NCI-H510A (cell line): ENCODE measurements at places on chromosomes 13 and 19.

- DNase-seq = no peak
These were observed 16.2 kb downstream of the MCF2L start for GRCh38 chr13:112984954-112985802.

GRCh38 chr13:75103976-75104375, 378.0 kb downstream of the TBC1D4 start:
- DNase-seq = no peak

GRCh38 chr13:93355094-93355493, 128.5 kb downstream of the GPC6 start:
- no peak for DNase-seq

- DNase-seq = no peak
These were observed 111.8 kb upstream of the PABPC3 start for GRCh38 chr13:24984134-24984533.

DNA sequence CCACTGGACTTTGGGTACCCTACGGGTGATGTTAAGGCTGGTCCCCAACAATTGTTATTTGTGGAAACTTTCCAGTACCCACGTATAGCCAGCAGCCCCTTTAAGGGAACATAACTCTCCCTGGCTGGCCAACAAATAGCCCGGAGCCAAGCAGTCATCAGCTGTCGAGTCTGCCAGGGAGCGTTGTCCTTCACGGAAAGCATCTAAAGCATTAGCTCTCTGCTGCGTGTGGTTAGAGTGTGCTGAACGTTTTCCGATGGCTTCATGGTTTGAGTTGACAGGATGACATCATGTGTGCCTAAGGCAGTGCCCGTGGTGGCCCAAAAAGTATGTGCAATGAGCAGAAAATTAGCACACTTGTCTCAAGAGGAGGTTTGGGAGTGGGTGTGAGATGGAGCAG, 3.3 kb upstream of the ZNF556 start:
- no peak for DNase-seq

DNA sequence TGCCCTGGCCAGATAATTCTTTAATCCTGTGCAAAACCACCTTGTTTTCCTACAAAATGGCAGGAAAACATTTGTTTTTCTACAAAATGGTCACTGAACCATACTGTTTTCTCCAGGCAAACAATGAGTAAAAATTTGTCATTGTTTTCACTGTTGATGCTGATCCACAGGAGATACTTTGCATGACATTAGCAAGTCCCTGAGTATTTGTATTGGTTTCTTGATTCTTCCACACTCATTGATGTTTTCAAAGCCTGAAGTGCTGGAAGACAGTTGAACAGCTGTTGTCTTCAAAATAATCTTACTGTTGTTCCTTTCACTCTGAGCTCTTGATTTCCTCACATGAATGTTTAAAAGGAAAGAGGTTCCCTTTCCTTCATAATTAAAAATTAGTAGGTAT, 123.1 kb upstream of the HTR2A start:
- no peak for DNase-seq

- DNase-seq = no peak
These were observed 20.7 kb downstream of the CLDN10 start for GRCh38 chr13:95573221-95573620.

DNA sequence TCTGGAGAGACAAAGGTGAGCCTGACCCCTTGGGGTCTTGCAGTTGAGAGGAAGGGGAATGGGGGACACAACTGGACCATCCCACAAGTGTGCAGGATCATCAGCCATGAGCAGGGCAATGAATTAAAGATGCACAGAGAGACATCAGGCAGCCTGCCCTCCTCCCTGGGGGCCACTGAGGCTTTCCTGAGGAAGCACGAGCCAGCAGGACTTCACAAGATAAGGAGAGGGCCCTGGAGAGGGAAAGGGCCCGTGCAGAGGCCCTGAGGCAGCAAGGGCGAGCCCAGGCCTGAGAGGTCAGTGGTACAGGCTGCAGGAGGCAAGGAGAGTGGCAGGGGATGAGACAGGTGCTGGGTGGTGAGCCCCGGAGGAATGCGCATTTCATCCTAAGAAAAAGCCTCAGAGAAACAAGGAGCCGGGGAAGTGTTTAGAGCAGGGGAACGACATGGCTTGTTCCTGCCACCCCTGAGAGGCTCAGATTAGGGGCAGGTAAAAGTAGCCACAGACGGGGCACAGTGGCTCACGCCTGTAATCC, 9.0 kb upstream of the PRKD2 start:
- DNase-seq = no peak

DNA sequence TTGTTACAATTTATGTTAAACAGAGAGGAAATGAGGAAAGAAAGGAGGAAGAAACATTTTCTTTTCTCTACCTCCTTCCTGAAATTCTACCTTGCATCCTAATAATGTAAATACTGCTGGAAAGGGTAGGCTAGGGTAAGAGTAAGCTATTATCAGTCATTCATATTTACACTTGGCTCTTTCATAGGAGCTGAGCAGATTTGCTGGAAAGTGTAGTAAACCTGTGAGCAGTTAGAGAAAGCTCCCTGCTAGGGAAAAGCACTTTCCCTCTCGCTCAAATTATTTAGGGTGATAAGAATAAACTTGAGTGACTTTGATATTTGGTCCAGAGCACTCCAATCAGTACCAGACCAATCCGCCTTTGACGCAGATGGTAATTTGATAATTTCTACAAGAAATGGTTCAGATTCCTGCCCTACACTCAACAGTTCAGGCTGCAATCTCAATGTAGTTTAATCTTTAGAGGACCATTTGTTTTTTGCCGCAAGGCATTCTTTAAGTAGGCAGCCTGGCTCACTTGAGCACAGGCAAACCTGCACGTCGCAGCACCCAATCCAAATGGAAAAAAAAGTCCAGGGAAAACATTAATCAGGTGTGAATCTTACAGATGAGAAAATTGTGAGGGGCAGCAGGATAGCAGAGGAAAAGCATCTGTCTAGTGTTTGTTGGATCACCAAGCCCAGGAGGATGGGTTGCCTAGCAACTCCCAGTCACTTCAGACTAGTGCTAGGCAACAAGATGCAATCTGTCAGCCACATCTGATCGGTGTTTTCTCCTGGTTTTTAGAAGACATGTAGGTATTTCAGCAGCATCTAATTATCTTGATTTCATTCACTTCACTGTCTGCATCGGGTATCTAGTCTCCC, 68.6 kb upstream of the KL start:
- DNase-seq = no peak

GRCh38 chr13:88648598-88649373, 977.6 kb downstream of the SLITRK5 start:
- no peak for DNase-seq

DNA sequence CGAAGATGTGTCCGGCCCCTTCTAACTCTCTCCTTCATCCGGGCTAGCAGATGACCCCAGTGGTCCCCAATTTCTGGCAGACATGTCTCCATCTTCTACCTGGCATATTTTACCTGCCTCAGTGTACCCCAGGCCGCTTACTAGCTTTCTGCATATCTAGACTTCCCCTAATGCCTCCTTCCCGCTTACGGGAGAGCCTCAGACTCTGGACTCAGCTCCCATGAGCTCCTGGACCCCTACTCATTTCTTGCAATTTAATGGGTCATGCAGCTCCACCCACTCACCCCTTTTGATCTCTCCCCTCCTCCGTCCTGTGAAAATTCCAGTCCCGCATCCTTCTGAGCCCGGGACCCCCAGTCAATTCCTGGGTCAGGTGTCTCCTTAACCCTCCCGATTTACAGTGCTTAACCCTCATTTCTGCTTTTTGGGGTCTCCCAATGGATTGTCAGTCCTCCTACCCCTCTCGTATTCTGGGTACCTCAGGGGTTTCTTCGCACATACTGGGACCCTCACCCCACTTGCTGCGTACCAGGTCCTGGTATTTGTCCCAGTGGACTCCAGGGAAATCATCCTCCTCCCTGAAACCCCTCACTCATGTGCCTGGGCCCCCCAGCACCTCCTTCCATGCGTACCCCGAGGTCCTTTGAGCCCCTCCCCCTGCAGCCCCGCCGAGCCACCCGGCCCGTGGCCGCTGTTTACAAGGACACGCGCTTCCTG, 500 bp upstream of the JUNB start:
- no peak for DNase-seq

- DNase-seq = peak; percentile 66
These were observed 21.4 kb downstream of the NAXD start for GRCh38 chr13:110636701-110637201.

DNA sequence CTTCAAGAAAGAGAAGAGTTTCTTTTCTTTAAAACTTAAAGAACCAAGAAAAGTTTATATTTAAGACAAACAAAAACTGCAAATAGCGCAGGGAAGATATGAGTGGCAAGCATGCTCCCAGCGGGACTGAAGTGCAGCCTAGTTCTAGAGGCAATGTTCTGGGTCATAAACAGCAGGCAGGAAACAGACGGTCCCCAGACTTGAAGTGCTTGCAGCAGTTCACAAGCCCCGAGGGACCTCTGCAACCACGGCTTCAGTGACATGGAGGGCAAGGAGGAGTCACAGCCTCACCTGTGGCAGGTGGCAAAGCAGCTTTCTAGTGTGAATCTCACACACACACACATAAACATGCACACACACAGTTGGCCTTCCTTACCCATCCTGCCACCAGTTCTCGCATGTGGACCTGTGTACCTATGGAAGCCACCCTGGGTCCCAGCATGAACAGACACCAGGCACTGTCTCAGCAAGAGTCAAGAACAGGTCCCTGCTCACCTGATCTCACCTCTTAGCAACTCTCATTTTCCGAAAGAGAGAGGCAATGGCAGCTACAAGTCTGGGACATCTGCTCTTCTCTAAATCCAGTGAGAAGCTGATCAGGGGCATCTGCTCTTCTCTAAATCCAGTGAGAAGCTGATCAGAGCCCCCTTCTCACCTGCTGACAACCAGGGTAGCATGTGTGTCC, 162.0 kb downstream of the EFNB2 start:
- peak; percentile 70 for DNase-seq

- no peak for DNase-seq
These were observed 722 bp downstream of the COLGALT1 start for GRCh38 chr19:17555929-17556813.

DNA sequence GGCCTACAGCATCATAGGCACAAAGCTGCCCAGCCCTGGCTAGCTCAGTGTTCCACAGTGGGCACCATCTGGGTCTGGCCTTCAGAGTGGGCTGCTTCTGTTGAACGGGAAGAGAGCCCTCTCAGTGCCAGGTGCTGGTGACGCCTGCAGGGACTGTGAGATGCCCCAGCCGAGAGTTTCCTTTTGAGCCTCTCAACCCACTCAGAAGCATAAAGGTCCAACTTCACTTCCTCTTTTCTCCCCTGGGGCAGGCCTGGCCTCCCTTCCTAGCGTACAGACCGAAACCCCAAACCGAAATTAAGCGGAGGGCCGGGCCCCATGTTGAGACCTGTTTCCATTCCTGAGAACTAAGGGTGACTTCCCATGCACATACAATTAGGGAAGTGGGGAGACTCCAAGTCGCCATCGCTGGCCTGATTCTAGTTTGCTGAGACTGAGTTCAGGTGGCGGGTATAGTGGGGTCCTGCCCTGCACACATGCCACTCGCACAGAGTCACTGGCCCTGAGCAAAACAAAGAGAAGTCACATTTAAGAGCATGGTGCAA, 6.9 kb downstream of the RAB8A start:
- no peak for DNase-seq

GRCh38 chr13:20360835-20361412, 128.8 kb upstream of the GJB6 start:
- DNase-seq = no peak

- DNase-seq = no peak
These were observed 222.6 kb upstream of the MAB21L1 start for GRCh38 chr13:35698911-35699576.

- no peak for DNase-seq
These were observed 30.8 kb upstream of the PEPD start for GRCh38 chr19:33552191-33552927.
